ENCODE measurements at places on chromosomes 2 and 18. TPM values are rescaled to one million over a fixed set of nuclear protein-coding genes. Genes with fewer than 3 reads are reported as not detected.

COQ10B gene
- 9.6 TPM for total RNA-seq

ERBB4 gene
- total RNA-seq: 5.0 TPM

KIF1A gene
- 47.1 TPM for total RNA-seq

MC5R gene
- not detected for total RNA-seq

GRCh38 chr2:190815226-190815625, 65.4 kb upstream of the GLS start:
- no peak for DNase-seq

DNA sequence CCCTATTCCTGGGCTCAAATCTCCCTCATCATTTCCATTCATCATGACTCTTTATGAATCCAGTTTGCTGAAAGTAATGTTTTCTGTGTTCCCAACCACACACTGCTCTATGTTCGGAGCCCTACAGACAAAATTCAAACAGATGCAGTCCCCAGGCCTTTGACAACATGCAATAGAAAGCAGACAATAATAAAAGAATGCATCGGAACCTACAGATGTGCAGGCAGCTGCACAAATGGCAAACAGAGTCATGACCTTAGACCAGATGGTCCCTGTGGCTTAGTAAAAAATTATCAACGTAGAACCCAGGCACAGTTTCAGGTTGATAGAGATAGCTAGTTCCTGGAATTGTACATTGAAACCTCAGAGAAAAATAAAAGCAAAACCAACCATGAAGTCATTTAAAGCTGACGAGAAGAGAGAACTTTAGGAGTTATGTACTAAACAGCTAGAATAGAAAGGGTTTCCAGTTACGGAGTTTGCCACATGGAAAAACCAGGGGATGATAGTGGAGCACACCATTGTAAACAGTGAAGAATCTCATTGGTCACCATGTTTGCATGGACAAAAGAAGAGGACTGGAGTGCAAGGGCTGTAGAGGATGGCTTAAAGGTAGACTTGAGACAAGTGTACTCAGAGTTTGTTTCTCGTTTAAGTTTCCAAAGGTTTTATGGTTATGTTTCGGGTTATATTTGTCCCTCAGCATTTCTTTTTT, 23.2 kb upstream of the ACVR1 start:
- no peak for DNase-seq

DNA sequence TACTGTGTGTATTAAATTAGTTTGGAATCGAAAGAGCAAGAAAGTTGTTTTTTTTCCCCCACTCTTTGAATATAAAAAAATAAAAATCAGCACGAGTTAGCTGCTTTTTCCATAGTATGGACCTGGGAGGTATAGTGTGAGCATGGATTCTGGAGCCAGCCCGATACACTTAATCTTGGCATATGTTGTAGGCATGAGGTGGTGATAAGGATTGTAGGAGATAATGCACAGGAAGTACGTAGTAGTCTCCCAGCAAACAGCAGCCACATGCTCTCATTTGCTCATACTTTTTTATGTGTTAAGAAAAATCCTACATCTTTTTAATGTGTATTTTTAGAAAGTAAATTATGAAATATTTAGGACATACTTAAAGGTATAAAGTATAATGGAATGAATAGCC, 2.1 kb upstream of the DNAJC27 start:
- DNase-seq: no peak
